ENCODE measurements at places on chromosomes 4 and X.

DNA sequence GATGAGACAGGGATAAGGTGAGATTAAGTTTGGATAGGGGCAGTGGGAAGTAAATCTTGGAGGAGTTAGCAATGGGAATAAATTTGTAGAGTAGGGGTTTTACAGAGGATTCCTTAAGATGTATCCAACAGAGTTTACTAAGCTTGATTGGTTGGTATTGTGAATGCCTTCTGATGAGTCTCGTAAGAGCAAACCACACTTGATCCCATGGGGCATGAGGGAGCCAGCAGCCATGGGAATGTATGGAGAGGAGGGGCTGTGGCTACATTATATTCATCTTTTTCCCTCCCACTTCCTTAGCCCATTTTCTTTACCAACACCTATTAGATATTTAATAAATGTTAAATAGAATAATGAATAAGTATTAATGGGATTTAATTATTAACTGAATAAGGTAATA is 126.6 kb upstream of the NDST3 start:
- no peak for DNase-seq

DNA sequence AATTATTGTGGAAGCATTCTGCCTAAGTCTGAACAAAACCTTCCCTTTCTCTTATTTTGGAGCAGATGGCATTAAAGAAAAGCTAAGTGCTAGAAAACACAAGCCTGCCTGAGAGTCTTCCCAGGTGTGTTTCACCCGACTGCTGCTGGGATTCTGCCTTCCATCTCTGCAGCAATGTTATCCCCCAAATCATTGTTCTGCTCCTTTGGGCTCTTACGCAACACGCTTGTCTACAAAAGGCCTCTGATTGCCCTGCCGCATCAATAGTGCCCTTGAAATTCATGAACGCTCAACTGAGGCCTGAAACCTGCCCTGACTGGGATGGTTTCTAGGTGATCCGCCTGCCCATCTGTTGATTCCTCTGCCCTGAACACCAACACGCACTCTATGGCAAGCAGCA is 80.3 kb downstream of the SEL1L3 start:
- DNase-seq, result no peak

DNA sequence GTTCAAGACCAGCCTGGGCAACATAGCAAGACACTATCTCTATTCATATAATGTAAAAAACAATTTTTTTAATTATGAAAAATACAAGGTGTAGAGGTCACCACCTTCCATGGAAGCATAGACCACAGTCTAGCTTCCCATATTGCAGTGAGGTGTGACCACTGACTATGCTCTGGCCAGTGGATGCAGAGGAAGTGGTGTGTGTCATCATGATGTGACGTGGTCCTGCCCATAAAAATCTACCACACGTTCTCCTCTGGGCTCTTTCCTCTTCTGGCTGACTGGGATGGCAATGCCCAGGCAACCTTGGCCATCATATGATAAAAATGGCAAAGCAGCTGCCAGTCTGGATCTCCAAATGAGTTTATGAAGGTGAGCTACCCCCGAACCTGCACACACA is 65.7 kb downstream of the RBM47 start:
- no peak for DNase-seq

- DNase-seq, result no peak
These were observed 31.8 kb upstream of the MTM1 start for GRCh38 chrX:150536455-150537116.

DNA sequence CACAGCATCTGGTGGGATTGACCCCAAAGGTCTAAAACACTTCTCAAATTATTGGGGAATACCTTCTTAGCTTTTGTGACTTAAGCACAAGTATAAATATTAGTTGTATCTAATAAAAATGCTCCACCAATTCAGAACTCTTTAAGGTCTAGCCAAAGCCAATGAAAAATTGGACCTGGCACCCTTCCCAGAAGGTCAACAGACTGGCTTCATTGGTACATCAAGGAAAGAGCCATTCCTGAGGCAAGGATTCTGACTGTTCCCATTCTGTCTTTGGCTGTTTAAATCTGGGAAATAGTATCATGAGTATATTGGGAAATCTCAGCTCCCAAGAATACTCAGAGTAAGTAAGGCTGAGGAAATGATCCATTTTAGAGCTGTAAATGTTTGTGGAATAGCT is 153.0 kb upstream of the TRPC5 start:
- no peak for DNase-seq

DNA sequence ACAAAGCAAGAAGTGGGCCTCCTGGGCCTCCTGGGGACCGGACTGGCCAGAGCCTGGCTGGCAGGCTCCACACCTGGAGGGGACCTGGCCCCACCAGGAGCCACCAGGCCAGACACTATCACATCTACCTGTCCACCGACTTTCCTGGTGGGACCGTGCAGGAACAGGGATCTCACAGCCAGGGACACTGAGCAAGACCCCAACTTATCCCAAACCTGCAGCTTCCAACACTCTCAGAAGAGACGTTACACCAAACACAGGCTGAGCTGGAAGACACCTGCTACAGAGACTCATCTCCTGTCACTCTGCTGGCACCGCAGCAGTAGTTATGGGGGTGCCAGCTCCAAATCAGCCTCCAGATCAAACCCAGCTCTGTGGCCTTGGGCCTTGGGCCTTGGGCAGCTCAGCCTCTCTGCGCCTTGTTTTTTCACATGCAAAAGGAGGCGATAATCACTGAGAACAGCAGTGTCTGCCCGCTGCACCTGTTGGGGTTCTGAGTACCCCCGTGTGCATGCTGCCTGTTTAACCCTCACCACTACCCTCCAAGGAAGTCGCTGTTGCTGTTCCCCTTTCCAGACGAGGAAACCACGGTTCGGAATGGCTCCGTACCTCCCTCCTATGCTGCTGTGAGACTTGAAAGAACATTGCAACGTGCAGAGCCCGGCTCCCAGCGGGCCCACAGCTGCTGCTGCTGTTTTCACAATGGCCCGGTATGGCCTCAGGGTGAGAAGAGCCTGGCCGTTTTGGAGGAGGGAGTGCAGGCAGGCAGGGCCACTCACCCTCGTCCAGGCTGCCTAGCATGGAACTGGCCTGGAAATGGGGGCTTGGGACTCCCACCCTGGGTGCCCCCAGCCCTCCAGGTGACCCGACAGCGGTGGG is 69.6 kb downstream of the ADRA2C start:
- DNase-seq, result no peak

DNA sequence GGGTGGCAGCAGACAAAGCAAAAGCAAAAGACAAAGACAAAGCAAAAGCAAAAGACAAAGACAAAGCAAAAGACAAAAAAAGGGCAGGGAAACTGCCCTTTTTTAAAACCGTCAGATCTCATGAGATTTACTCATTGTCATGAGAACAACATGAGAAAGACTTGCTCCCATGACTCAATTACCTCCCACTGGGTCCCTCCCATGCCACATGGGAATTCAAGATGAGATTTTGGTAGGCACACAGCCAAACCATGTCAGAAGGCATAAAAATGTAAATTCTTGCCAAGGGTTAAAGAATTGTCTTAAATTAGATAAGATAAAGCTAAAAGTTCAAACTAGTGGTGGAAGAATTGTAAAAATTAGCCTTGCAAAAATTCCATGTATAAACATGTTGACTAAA is 419.7 kb downstream of the TRAM1L1 start:
- DNase-seq, result no peak

GRCh38 chrX:41064018-41064417 is 21.2 kb upstream of the USP9X start:
- no peak for DNase-seq

DNA sequence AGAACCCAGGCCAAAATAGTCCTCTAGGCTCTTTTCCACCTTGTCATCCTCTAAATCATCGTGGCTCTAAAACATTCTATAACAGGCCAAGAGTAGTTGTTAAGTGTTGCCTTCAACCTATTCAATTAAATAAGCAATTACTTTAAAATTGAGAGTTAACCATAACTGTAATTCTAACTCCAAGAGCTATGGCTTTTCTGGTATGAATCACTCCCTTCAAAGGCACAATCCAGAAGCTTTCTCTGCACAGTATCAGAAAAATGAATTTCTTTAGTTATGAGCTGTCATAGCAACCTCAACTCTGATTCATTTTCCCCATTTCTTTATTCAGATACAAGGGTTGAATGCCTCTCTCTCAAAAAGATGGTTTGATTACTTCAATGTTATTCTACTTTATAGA is 21.7 kb downstream of the INPP4B start:
- no peak for DNase-seq

DNA sequence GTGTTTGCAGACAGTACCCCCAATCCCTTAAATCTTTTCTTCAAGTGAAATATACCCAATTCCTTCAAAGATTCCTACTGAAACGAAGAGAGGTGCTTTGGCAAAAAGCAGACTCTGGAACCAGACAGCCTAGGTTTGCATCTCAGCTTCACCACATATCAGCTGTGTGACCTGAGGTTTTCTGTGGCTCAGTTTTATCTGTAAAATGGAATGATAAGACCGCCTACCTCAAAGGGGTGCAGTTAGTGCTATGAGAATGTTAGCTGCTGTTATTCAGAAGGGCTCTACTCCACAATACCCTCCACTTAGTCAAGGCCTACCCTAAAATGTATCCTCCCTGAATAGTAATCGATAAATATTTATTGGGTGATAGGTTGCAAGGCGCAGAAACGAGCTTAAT is 664 bp downstream of the PIR start:
- no peak for DNase-seq

GRCh38 chr4:52907510-52907909 is 45.4 kb downstream of the RASL11B start:
- DNase-seq, result no peak

- no peak for DNase-seq
These were observed 304.2 kb downstream of the ARHGAP24 start for GRCh38 chr4:85779165-85779564.

DNA sequence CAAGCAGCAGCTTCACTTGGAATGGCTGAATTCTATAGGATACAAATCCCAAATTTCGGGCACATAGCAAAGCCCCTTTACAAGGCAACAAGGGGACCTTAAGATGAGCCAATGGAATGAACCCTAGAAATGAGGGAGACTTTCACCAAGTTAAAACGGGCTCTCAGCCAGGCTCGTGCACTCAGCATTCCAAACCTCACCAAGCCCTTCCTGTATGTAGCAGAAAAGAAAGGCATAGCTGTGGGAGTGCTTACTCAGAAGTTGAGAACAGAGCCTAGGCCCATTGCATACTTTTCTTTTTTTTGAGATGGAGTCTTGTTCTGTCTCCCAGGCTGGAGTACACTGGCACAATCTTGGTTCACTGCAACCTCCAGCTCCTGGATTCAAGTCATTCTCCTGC is 10.8 kb upstream of the HERC5 start:
- DNase-seq, result no peak

- DNase-seq, result peak; percentile 50
These were observed 581 bp upstream of the STK32B start for GRCh38 chr4:5050520-5051277.

GRCh38 chr4:98747393-98748091 is 89.1 kb upstream of the TSPAN5 start:
- DNase-seq, result no peak

GRCh38 chr4:53591372-53591892 is at the start of gene LNX1:
Gene LNX1 (minus strand): TSS chr4:53591486. CDS start chr4:53574002, 17,484 bp downstream.
- DNase-seq, result no peak

GRCh38 chr4:84563002-84563401 is 19.9 kb upstream of the CDS1 start:
- DNase-seq, result no peak

- no peak for DNase-seq
These were observed 1.1 kb downstream of the PCSK1N start for GRCh38 chrX:48834383-48834709.

- DNase-seq, result no peak
These were observed 136.8 kb downstream of the ADGRL3 start for GRCh38 chr4:61336916-61337315.

GRCh38 chr4:140242357-140243277 is 88.6 kb upstream of the MAML3 start:
- DNase-seq, result no peak

DNA sequence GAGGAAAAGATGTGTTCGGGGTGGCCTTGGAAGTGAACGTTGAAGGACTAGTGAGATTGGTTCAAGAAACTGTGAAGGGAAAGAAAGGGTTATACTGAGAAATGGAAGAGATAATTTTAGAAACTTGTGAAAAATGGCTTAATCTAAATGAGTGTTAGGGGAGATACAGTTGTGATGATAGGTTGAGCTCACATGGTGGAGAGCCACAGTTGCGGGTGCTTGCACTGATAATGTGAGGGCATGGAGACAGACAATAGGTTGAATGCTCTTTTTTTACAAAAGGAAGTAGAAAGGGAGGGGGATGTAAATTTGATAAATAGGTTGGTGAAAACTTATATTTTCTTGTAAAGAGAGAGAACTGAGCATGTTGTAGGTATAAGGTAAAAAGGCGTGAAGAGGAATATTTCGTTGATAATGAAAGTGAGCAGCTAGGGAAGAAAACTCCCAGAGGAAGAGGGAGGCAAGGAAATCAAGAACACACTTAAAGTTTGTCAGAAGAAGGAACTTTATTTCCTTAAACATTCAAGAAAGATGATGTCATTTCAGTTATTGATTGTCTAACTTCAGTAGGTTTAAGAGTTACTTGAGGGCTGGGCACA is 8.2 kb downstream of the AREG start:
- no peak for DNase-seq

- no peak for DNase-seq
These were observed 717.8 kb upstream of the PCDH7 start for GRCh38 chr4:30002341-30002740.

DNA sequence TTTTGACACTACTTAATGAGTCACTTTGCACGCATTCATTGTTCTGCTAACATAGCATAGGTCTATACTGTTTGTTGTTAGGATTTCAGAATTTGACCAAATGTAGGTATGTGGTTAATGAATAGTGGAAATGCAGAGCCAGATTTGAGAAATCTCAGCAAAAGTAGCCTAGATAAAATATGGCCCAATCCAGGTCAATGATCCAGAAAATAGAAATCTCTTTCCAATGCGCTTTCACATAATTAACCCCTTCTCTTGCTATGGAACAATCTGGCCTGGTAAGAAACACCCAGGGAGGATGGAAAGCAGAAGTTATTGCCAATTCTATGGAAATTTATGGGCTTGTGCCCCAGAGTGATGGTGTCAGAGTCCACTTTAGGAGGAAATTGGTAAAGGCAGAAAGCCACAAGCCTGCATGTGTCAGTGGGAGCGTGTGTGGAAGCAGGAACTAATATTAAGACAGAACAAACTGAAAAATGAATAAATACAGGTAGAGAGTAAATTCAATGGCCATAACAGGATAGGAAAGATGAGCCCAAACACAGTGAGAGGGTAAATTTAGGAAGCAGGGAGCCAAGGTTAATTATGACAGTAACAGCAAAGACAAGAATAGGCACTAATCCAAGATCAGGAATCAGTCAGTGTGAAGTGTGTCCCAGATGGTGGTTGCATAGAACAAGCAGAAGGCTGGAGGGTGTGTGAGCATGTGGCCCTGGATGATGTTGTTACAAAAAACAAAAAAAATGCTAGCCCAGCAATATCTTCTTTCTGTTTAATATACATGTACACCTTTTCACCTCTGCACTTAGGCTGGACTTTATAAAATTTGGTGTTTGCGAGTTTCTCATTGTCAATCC is 102.9 kb downstream of the SYTL5 start:
- DNase-seq, result no peak

DNA sequence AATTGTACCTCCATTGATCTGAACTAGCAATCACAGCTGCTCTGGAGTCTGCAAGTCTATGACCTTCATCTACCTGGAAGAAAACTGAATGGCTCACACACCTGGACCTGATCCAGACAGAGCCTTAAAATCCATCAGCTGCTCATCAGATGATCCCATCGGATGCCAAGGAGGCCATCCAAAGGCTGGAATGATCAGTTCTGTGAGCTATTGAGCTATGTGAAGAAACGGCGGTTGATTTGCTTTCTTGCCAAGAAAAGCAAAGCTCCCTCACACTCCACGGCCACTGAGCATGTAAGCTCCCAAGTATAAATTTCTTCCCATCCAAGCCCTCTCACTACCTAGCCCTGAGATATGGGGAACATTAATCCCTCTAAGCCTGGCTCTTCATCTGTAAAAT is 63.1 kb downstream of the RELL1 start:
- no peak for DNase-seq

Data from SW 1271 (cell line).